ENCODE measurements at places on chromosomes 6 and 20.

DNA sequence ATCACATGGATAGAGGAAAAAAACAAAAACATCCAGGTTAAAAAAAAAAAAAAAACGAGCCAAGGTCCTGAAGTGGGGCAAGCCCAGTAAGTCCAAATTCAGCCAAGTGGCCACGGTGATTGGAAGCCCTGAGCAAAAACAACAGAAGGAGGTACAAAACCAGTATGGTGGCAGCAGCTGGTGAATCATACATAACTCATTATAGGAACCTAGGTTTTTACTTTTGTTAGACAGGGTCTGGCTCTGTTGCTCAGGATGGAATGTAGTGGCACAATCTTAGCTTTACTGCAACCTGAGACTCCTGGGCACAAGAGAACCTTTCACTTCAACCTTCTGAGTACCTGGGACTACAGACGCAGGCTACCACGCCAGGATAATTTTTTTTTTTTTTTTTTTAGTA lies 22.7 kb upstream of the MYB start:
- no peak for DNase-seq

- no peak for DNase-seq
Observed at GRCh38 chr6:12203001-12203400, 87.2 kb upstream of the EDN1 start.

DNA sequence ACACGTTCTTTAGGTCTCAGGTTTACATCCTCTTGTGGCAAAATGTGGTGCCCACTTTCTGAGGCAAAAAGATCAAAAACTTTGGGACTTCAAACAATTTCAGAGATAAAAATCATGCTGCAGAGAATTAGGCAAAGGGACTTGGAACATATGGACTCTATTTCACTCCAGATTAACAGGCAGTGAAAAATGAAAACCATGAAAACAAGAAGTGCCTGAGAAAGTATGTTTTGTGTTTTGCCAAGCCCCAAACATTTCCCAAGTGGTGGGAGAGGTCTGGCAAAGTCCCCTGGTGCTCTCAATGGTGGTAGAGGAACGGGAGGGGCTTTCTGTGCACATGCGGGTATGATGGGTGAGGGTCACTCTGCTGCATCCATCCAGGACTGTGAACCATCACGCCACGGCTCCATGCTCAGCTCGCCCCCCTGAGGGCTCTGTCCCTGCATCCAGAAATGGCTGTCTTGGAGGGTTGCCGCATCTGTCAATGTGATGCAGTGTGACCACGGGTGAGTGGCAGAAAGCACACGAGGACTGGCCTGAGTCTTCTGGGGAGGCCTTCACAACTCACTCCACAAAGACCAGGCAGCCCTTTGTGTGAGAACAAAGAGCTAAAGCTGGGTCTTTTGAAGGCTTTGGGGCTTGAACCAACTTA lies 43.2 kb upstream of the TBC1D7 start:
- no peak for DNase-seq

DNA sequence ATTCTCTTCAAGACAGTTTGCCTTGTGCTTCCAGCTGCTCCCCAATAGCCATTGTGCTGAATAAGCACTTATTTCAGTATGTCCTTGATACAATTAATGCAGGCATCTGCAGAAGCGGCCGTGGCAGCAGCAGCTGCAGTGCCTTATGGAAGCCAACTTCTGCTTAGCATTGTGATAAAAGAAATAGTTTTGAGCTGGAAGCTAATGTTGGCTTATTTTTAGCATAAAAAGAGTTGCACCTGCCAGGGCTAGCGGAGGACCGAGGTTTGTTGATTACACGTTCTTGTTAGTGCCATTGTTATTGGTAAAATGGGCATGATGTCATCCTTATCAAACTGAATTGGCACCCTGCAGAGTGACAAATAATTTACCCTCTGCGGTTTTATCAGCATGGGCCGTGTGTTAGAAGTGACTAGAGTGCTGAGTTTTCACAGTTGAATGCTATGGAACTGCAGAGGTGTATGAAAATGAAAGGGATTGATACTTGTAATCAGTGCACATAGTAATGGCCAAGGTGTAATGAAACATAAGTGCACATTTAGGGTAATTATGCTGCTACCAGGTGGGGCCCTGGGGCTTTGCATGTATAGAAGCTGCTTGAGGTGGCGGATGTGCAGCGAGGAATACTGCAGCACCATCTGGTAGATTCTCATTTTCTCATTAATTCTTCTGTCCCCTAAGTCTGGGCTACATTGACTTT lies 334.3 kb downstream of the CDKAL1 start:
- DNase-seq, result no peak

DNA sequence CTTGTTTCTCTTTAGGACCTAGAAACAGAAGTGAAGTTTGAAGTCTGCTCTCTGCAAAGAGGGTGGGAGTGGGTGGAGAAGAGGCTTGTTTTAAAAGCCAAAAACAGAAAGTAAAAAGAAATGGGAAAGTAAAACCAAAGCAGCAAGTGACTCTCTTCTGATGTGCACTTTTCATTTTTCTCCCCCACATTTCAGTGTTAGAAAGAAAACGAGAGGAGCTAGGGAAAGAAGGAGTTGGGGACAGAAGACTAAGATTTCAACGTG lies 1.3 kb downstream of the C6orf141 start:
- no peak for DNase-seq

DNA sequence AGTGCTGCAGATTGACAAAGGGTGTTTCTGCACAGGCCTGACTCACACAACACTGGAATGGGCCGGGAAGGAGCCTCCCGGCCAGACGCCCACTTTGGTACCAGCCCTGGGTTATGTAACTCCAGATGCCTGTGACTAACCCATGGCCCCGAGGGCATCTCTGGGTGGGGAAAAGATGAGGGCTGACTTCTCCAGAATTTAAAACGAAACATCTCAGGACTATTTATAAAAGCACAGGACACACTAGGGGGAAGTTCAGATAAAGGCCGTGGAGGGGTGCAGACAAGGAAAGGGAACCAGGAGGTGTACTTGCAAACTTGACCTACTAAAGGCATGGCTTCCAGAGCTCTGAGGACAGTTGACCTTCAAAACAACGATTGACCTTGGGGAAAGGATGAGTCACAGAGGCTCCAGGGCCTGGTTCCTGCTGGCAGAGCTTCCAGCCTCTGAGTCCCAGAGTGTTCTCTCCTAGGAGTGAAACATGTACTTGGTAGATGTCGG lies 196.9 kb downstream of the NFATC2 start:
- DNase-seq, result no peak

DNA sequence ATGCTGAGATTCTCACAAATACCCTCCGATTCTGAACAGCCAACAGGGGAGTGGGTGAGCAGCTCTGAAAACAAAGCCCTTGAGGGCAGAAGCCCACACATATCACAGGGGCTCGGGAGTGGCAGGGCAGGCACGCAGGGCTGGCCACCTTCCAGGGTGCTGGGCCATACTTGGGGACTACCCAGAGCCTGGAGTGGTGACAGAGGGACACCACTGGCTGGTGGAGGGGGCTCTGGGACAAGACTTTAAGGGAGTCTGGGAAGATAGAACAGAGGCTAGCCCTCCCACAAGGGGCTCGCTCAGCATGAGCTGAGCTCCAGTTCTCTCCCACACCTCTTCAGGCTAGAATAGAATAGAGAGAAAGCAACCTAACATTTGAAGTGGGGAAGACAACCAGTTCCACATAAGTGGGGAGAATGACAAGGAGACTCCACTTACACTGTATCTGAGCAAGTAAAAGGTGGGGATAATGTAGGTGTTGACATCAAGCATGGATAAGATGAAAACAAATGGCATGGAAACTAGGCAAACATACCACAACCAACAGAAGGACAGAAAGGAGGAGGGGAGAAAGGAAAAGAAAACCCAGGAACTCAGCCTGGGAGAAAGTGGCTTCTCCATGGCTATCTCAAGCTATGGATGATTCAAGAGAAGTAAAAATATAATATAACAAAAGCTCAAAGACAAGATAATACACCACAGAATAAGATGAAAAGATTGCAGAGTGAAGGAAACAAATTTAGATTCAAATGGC lies 7.0 kb downstream of the PPIL1 start:
- no peak for DNase-seq

- no peak for DNase-seq
Observed at GRCh38 chr20:31593221-31594001, 11.7 kb upstream of the ID1 start.

DNA sequence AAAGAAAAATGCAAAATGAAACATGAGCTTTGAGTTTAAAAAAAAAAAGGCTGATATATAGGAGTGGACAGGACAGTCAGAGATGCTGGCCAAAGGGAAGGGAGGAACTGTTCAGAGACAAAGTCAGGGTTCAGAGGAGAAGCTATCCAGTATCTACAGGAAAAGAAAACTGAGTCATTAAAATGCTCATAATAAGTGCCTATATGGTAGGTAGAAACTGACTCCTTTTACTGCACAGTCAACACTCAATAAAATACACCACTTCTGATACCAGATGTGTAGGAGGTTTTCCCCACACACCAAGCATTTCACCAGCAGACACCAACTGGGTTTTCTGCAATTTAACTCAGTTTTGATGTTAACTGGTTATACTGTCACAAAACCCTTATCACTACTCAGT lies 32.9 kb downstream of the FRK start:
- no peak for DNase-seq

GRCh38 chr6:170087941-170088581 lies 202.8 kb downstream of the DLL1 start:
- no peak for DNase-seq

GRCh38 chr6:164911151-164911550 lies 398.3 kb downstream of the C6orf118 start:
- DNase-seq, result no peak

- peak; percentile 32 for DNase-seq
Observed at GRCh38 chr20:45051204-45052060, 49.5 kb downstream of the KCNS1 start.

- no peak for DNase-seq
Observed at GRCh38 chr6:152587473-152587872, 49.7 kb downstream of the SYNE1 start.

DNA sequence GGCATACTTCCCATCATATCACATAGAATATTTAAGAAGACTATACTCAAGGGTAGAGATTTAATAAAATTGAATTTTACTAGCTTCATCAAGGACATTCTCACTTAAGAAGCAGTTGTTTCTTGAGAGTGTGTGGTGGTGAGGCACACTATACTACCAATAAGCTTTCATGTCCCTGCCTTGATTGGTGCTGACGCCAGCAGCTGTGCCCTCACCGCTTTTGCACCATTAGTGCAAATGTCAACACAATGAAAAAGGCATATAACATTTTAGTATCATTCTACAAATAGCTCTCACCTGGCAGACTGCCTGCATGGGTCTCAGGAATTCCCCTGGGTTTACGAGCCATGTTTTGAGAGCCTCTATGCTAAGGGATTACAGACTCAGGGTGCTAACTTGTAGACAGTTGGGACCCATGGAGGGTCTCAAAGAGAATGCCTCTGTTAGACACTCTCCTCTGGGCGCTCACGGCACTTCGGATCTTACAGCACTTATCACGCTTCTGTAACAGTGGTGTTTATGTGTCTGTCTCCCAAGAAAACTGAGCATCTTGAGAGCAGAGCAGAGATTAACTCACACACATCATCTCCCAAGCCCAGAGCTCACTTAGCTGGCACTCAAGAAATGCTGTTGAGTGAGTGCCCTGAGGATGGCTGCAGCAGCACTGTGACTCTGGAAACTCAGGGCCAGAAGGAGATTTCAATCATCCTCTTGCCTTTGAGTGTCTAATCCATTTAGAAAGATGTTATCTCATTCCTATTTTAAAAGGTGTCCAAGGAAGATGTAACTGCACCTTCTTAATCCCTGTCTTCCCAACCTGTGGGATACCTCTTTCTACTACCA lies 143.3 kb upstream of the GPR6 start:
- DNase-seq, result no peak

- DNase-seq, result no peak
Observed at GRCh38 chr6:165245701-165246100, 63.7 kb downstream of the C6orf118 start.

DNA sequence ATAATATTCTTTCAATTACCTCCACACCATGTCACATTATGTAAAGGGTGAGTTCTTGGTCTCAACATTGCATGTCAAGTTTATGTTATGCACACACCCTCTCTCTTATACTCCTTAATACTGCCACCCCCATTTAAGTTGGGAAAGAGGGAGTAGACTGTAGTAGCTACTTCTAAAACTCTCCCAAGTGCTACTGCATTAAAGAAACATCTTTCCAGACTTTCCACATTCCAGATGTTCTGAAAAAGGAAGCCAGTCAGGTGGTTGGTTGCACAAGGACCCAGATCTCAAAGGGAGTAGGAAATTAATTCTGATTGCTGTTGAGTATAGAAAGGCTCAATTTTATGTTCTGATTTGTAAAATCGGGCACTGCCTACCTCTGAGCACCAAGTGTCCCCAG lies 419.5 kb downstream of the CD83 start:
- DNase-seq, result no peak

- DNase-seq, result no peak
Observed at GRCh38 chr6:16494793-16495192, 256.4 kb downstream of the GMPR start.

- no peak for DNase-seq
Observed at GRCh38 chr6:96521306-96521643, 331 bp upstream of the UFL1 start.

DNA sequence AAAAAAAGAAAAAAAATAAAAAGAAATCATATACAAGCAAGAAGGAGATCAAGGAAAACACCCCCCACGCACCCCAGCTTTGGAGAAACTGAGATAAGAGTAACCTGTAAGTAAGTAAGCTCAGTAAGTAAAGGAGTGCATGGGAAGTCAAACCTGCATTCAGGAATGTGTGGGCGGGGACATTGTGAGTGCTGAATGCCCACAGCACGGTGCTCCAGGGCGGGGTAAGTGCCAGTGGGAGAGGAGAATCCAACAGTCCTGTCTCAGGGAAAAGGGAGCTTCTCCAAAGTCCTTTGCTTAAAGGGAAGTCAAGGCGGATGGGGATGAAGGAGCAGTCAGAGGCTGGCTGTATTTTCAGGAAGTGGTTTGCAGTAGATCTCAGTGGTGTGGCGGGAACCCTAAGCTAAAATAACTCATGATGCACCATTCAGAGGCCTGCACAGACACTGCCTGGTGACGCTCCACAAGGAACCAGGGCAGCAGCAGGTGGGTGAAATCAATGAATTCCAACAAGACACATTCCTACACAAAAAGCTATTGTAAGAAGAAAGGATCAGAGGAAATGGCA lies 368.0 kb downstream of the QKI start:
- peak; percentile 13 for DNase-seq

DNA sequence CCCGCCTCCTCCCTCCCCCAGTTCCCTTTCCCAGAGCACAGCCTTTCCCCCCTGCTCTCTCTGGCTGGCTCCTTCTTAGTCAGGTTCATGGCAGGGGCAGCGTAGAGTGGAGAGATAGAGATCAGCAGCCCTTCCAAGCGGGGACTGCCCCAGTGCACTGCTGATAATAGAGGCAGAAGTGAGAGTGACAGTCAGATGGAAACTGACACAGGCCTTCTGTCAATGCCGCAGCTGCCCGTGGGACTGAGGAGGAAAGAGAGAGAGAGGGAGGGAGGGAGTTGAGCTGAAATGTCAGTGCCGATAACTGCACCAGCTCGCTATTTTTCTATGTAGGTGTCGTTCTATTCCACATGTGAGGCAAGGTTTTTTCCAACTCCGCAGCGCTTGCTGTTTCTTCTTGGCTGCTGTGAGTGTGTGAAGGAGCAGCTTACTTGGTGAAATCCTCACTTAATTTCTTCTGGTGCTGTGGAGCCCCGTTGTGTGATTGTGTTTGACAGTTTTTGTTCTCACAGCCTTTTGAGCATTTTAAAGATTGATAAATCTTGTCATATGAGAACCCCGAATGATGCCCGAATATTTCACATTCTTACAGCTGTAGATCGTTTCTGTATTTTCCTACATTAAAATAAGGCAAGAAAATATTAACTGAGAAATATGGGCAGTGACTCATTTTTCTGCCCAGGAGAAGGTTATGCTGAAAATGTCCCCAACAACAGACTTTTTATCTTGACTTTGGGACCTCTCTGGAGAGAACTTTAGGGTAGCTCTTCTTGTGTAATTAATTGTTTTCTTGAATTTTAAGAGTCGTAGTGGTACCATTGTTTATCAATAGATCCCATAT lies 386.4 kb upstream of the MMS22L start:
- DNase-seq, result peak; percentile 83

Measured in globus pallidus (tissue), 1 donor.